Right hindlimb (tissue), 1 donor: ENCODE measurements at places on chromosomes 6 and 20.

GRCh38 chr20:3235666-3236324 is 3.2 kb downstream of the SLC4A11 start:
- DNase-seq = no peak

DNA sequence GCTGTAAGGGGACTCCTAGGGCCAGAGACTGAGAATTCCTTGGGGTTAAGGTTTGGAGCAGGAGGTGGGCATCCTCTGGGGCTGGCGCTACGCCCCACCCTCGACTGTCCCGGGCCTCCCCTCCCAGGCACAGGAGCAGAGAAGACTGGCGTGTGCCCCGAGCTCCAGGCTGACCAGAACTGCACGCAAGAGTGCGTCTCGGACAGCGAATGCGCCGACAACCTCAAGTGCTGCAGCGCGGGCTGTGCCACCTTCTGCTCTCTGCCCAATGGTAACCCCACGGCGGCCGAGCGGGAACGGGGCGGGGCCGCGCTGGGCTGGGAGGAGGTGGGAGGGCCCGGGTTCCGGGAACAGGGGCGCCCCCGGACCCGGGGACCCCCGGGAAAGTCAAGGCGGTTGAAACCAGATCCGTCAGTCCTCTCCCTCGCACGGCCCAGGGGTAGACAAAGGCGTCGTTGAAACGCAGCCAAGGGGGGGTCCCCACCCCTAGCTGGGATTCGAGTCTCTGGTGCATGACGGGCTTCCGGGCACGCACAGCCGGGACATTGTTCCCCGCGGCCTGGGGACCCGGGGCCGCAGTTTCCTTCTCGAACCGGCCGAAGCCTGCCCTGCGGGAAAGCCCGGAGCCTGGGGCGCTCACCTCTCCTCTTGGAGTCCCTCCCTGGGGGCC is 844 bp downstream of the WFDC2 start:
- peak; percentile 64 for DNase-seq

DNA sequence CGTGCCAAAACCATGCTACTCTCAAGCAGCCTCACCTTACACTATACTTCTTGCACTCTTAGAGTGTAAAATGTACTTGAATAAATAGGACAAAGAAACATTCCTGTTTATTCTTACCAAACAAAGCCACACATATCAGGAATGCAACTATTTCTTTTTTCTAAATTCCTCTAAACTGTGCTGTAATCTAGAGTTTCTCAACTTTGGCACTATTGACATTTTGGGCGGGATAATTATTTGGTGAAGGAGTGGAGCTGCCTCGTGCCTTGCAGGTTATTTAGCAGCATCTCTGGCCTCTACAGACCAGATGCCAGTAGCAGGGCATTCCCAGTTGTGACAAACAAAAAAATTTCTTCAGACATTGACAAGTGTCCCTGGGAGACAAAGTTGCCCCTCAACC is 86.9 kb downstream of the PHACTR1 start:
- no peak for DNase-seq

- DNase-seq = no peak
Measured at GRCh38 chr6:15429141-15430110, 183.6 kb downstream of the JARID2 start.

DNA sequence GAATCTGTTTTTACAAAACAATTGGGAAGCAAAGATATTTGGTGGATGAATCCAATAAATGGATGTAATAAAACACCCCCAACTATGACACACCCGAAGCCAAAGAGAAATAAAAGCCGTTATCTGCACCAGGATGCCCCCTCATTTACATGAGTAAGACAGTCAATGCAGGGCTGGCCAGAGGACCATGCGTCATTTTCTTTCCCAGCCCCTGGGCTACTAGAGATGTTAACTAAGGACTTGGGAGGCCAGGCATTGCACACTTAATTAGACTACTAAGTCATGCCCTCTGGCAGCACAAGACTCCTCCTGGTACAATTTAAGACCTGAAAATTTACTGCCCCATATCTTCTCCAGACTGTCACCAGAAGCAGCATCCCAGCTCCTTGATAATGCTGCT is 3.2 kb downstream of the LEMD2 start:
- no peak for DNase-seq

DNA sequence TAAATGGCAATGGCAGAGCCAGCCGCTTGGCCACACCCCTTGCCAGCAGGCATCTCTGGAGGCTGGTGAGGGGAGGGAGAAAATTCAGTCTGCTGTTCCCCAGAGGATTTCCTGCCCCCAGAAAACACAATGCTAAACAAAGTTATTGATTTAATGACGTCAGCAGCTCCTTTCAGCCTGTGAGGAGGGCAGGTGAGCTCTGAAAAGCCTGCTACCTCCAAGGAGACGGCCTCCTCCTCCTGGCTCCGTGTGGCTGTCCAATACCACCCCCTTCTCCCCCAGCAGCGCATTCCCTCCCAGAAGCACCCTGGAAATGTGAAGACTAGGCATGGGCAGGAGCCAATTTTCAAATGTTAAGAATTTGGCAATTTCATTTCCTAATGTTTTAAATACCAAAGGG is 393.1 kb downstream of the ZFAND3 start:
- no peak for DNase-seq

DNA sequence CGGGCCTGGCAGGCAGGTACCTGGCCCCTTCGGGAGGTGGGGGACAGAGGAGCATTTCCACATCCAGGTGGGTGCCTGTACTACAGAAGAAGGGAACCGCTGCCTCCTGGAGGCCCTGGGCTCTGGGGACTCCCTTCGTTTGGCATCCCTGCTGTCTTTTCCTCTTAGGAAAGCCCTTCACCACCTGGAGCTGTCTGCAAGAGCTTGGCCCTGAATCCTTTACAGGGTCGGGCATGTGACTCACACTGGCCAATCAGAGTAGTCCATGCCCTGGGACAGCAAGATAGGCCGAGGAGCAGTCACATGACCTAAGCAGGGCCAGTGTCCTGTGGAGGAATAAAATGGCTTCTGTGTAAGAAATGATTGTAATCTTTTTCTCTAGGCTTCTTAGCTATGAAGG is 224.9 kb downstream of the ANKRD60 start:
- no peak for DNase-seq

- DNase-seq = peak; percentile 57
Measured at GRCh38 chr6:143961886-143962878, 45.9 kb downstream of the PLAGL1 start.

DNA sequence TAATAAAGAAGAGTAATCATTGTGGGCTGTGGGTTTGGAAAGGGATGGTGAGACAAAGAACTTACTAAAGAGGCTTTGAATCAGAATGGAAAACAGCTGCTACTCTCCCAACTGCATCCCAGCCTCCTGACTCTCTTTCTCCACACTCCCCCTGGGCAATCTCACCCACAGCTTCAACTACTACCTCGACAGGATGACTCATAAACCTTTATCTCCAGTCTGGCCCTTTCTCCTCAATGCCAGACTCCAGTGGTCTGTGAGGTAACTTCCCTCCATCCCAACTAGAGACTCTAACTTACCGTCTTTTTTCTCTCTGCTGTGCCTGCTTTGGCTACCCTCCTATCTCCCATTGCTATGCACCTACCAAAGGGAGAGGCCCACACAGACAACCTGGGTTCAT is 135.3 kb upstream of the RREB1 start:
- DNase-seq = no peak

- no peak for DNase-seq
Measured at GRCh38 chr6:108746366-108746765, 101.9 kb upstream of the ARMC2 start.

- DNase-seq = peak; percentile 60
Measured at GRCh38 chr20:50724851-50725723, 6.3 kb upstream of the PARD6B start.

- no peak for DNase-seq
Measured at GRCh38 chr6:134235937-134236751, 81.8 kb downstream of the SGK1 start.

DNA sequence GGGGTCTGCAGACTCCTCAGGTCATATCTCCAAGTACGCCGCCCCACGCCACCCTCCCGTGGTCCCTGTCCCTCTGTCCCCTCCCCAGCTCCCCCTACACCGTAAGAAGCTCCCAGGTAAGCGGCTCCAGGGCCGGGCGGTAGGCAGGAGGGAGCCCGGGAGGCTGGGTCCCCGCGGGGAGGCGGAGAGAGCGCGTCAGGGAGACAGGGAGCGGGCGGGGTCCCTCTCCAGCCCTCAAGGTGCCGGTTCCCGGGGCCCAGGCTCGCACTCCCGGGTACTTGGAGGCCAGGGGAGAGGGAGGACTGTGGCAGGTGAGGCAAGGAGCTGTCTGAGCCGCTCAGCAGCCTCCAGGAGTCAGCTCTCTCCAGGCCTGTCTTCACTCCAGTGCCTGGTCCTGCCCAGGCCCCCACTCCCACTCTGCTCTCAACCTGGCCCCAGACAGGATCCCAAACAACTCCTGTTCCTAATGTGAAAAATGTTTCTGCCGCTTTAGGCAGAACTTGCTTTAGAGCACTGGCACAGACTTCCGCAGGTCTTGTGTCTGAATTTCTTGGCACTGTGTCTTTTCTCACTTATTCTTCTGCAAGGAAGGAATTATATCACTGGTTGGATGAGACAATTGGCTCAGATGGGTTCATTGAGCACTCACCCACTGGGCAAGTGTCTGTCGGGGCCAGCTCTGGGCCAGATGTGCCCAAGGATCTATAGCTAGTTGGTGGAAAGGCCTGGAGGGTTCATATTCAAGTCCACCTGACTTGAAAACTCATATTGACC is 36.6 kb downstream of the HLA-G start:
- no peak for DNase-seq

DNA sequence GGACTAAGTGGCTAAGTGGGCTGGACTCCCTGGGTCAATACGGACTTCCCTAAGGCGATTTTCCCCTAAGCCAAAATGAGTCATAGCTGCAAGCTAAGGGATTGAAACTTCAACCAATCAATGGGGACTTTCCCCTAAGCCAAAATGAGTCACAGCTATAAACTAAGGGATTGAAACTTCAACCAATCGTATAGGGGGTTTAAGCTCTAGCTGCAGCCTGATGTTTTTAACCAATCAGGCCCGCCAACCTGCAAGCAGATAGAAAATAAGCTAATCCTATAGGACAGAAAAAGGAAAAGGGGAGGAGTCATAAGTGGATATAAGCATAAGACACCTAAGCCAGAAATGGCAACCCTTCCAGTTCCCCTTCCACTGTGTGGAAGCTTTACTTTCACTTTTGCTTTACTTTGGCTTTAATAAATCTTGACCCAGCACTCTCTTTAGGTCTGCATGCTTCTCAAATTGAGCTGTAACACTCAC is 655.0 kb upstream of the HS3ST5 start:
- DNase-seq = no peak

- no peak for DNase-seq
Measured at GRCh38 chr20:51687108-51687507, 81.1 kb downstream of the ATP9A start.

- no peak for DNase-seq
Measured at GRCh38 chr20:52054123-52054522, 137.5 kb downstream of the ZFP64 start.
